Amniotic stem cell (primary cell): ENCODE measurements at places on chromosomes 2 and 18.

DNA sequence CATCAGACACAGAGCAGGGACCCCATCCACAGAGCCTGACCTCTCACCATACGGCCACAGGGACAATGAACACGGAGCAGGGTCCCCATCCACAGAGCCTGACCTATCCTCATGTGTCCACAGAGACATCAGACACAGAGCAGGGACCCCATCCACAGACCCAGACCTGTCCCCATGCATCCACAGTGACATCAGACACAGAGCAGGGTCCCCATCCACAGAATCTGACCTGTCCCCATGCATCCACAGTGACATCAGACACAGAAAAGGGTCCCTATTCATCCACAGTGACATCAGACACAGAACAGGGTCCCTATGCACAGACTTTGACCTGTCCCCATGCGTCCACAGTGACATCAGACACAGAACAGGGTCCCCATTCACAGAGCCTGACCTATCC, 325.1 kb upstream of the RAB6C start:
- DNase-seq = no peak

DNA sequence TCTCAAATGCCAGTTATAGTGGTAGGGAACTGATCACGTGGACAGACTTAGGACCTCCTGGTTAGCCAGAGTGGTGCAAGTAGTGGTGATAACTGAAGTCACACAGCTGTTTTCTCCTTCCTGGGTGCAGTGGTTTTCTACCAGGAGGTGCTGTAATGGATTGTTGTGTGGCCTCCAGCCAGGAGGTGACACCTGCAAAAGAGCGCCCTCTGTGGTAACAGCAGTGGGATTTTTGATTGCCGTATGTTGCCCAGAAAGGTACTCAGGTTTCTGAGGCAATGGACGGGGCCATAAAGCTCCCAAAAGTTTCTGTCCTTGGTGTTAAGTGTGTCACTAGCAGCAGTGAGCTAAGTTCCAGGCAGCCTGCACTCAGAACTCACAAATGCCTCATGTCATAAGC, 1358.1 kb upstream of the DDX18 start:
- no peak for DNase-seq

DNA sequence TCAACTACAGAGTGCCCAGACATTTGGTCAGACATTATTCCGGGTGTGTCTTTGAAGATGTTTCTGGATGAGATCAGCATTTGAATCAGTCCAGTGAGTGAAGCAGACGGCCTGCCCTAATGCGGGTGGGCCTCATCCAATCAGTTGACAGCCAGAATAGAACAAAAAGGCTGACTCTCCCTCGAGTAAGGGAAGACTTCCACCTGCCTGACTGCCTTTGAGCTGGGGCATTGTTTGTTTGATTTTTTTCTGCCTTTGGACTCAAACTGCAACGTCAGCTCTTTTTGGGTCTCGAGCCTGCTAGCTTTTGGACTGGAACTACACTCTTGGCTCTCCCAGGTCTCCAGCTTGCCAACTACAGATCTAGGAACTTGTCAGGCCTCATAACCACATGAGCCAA, 111.7 kb upstream of the AGAP1 start:
- no peak for DNase-seq

DNA sequence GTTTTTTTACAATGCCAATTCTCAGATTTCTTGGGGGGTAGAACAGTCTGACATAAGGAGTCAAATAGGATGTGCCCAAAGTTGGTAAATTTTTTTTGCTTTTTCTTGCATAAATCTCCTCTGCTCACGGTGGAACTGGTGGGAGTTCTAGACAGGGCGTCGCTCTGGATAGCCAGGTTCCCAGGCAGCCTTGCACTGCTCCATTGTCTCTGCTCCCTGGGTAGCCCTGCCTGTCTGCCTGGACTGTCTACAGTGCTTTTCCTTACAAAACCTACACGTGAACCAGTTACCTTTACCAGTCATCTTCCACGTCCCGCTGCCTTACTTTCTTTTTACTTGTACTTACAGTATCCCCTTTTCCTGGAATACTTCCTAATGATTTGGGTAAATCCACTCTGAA, 117.1 kb downstream of the ZNF407 start:
- DNase-seq = no peak

GRCh38 chr2:162919111-162919510, 80.5 kb upstream of the KCNH7 start:
- no peak for DNase-seq

DNA sequence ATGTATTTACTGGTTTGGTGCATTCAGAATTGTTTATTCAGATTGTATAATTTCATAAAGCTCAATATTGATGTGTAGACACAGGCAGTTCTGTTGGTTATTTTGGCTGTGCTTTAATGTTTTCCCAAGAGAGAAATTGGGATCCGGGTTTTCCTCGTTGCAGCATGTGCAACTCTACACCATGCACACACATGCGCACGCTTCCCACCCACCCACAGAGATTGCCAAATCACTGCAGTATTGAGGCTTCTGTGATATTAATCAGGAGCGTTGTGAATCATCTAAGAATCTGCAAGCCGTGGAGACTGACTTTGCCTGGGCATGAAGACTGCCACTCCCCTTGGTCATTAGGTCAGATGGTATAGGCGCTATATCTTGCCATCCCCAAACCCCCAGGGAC, 571.5 kb downstream of the SLC4A3 start:
- peak; percentile 39 for DNase-seq

DNA sequence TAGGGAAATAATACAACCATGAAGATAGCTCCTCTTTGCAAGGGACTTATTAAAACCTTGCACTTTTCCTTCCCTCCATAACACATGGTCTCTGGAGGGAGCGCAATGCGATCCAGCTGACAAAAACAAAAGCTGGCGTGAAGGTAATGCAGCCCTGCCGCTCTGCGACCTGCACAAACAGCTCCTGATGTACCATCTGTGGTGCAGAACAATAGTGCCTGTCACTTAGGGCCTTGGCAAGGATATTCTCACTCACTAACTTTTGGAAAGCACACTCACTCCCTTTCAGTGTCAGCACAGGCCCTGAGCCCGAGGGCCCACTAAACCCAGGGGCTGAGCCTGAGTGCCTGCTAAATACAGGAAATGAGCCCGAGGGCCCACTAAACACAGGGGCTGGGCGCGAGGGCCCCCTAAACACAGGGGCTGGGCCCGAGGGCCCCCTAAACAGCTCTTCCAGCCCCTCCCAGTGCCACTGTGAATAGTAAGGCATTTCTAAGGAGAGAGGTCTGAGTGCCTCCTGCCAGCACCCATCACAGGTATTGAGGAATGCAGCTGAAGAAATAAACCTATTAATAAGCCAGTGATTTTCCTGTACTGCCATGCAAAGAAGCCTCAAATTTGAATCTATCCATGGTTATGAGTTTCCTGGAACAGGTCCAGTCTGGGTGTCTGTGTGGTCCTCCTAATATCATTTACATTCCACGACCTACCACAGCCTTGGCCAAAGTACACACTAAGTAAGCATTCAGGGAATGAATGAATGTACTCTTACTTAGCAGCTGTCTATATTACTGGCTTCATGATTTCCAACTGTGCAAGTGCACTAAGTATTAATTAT, 9.3 kb downstream of the L3MBTL4 start:
- DNase-seq = no peak

DNA sequence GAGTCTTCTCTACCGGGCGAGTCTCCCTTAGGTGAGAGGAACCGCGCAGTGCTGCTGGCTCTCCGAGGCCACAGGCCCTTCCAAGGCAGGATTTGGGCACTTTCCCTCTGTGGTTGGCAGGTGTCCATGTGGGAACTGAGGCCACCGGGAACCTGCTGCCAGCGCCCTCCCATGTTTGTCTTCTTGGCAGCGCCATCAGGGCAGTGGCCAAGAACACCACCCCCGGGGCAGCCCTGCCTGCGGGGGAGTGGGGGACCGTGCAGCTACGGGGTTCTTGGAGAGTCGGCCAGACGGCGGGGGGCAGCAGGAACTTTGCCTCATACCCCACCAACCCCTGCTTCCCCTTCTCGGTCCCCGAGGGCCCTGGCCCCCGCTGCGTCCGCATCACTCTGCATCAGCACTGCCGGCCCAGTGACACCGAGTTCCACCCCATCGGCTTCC, 10.0 kb downstream of the CAPN10 start:
- DNase-seq = no peak

- no peak for DNase-seq
Observed at GRCh38 chr18:58100154-58100553, 56.1 kb downstream of the NEDD4L start.

GRCh38 chr2:109442715-109443319, 170.9 kb downstream of the SEPTIN10 start:
- DNase-seq = no peak

DNA sequence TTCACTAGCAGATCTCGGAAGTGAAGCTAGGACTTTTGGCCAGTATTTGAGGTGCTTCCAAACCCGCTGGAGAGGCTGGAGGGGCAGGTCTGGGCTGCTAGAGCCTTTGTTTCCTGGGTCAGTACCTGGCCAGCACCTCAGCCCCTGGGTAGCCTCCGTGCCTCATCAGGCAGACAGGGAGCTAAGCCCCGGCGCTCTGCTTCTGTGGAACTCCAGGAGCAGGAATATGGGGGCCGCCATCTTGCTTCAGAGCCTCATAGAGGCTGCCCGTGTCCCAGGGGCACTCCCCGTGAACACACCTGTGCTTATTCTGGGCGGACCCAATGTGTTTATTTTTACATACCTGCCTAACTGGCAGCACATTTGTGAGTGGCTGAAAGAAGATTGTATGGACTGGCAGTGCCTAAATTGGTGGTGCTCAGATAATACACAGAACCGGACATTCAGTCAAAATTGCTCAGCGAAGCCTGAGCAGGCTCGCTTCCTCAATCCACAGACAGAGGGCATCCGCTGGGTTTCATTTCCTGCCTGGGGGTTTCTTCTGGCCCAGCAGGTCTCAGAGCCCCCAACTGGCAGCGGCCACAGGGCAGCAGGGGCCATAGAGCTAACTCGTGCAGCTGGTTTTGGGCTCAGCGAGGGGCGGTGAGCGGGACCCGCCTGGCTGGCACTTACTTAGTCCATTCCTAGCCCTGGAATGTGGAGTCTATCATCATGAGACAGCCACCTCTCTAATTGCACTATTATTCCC, 176.8 kb upstream of the ALKAL2 start:
- no peak for DNase-seq

- no peak for DNase-seq
Observed at GRCh38 chr2:120929829-120930228, 194.2 kb downstream of the GLI2 start.

- DNase-seq = no peak
Observed at GRCh38 chr18:60064271-60064670, 164.5 kb downstream of the PMAIP1 start.

- DNase-seq = no peak
Observed at GRCh38 chr18:48784656-48785055, 166.1 kb downstream of the SMAD7 start.

- no peak for DNase-seq
Observed at GRCh38 chr2:189849550-189849949, 65.3 kb downstream of the PMS1 start.

GRCh38 chr2:218327451-218328210, 29.0 kb upstream of the CATIP start:
- no peak for DNase-seq

DNA sequence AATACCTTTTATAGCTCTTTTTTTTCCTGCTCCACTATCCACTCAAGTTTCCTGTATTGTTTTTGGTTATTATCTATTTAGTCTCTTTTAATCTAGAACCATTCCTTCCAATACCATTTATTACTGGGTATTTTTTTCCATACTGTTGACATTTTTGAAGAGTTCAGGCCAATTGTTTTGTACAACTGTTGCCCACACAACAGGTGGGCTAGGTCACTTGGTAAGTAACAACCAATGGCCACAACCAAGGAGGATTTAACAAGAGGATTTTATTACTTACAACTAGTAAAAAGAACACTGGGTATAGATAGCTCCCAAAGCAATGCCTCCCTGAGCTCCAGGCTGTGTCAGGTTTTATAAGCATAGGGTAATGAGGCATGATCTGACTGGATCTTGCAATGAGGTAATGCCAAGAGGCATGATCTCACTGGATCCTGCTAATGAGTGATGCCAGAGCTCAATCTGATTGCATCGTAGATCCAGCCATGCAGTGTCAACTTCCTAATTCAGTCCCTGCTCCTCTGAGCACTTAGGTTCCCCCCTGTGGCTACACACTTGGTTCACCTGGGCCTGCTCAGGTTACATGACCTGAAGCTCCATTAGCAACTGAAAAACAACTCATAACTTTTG, 7.1 kb upstream of the CEP68 start:
- no peak for DNase-seq
